Mammary epithelial cell (primary cell): ENCODE measurements at places on chromosomes 3 and 15. TPM values are rescaled to one million over a fixed set of nuclear protein-coding genes. Genes with fewer than 3 reads are reported as not detected.

GRCh38 chr3:191894406-191894805 is 433.4 kb downstream of the PYDC2 start:
- DNase-seq = no peak

DNA sequence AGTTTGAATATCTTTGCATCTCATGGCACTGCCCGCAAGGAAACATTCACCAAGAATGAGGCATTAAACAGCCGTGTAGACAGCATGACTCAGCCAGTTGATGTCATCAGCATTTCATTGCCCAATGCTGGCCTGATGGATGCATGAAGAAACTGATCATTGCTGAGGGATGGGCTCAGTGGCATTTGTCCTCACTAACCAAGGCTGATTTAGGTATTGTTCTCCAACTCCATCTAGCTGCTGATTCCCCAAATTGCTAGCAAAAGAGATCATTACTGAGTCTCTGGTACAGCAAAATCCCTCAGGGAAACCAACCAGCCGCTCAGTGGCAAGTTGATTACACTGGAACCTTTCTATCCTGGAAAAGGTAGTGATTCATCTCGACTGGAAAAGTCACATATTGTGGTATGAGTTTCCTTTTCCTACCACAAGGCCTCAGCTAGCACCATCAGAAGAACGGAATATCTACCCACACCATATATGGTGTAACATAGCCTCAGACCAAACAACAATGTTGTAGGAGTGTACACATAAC is 186.5 kb upstream of the GAP43 start:
- DNase-seq = peak; percentile 97

DNA sequence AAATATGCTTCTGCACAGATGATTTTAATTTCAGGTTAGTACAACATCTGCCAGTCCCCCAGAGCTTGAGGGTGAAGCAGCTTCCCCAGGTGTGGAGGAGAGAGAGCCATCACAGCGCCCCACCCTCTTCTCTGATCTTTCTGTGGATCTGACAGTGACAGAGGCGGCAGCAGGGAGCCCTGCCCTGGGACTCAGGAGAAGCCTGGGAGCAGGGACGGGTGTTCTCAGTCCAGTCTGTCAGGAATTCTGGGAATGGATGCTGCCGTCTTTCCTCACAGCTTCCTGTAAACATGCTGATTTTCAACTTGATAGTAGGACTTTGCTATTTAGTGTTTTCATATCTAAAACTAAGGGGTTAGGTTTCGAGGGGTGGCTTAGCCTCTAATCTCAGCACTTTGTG is 11.4 kb upstream of the RAB8B start:
- DNase-seq = no peak

- DNase-seq = peak; percentile 49
These were observed 105.5 kb upstream of the IL12A start for GRCh38 chr3:159882790-159883779.

GRCh38 chr3:174951498-174952005 is 92.4 kb downstream of the NAALADL2 start:
- DNase-seq = no peak

DNA sequence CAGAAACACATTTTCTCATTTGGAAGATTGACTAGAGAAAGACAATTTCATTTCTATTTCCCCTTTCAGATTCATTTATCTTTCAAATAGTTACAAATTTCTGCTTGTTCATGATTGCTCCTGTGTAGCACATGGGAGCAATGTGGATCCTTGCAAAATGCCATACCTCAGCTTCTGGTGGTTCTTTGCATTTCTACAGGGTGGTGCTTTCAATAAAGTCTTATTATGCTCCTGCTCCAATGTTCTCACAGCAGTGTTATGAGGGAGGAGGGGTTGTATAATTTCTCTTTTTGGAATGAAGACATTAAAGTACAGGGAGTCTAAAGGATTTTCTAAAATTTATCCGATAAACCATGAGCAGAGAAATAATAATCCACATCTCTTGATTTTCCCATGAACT is 280.1 kb upstream of the ATP10A start:
- no peak for DNase-seq

The LIPH gene
- 0.18 TPM for polyA plus RNA-seq

- no peak for DNase-seq
These were observed 72.8 kb downstream of the POLQ start for GRCh38 chr3:121473001-121473400.

DNA sequence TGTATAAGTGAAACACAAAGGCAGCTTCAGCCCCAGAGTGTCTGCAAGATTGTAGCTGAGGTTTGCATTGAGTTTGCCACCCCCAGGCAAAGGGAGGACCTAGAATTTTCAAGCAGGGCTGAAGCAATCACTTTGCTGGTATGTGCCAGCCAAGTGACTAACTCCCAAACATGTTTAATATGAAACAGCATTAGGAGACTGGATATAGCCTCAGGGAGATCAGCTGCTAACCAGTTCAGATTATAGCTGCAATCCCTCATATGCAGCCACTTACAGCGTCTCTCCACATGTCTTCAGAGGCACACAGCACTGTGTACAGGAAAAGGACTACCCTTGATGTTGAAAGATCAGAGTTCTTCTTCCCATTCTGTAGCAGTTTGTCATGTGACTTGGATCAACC is 38.4 kb upstream of the PPP2R3A start:
- DNase-seq = peak; percentile 94

GRCh38 chr3:42122261-42123011 is 31.3 kb downstream of the TRAK1 start:
- peak; percentile 68 for DNase-seq
